ENCODE measurements at places on chromosomes 7 and 10. TPM values are rescaled to one million over a fixed set of nuclear protein-coding genes. Genes with fewer than 3 reads are reported as not detected.

The TRIL gene
- 2.9 TPM for total RNA-seq

The OIT3 gene
- total RNA-seq = 0.49 TPM

The MARCHF5 gene
- 25.1 TPM for total RNA-seq

The SPDYE6 gene
- total RNA-seq = not detected

The RPEL1 gene
- not detected for total RNA-seq

The AMPH gene
- 2.1 TPM for total RNA-seq

The DPCD gene
- 25.5 TPM for total RNA-seq

The CALHM1 gene
- total RNA-seq = not detected

The UTF1 gene
- total RNA-seq = not detected

The CHST3 gene
- 10.7 TPM for total RNA-seq

The AKR1E2 gene
- total RNA-seq = 7.5 TPM

DNA sequence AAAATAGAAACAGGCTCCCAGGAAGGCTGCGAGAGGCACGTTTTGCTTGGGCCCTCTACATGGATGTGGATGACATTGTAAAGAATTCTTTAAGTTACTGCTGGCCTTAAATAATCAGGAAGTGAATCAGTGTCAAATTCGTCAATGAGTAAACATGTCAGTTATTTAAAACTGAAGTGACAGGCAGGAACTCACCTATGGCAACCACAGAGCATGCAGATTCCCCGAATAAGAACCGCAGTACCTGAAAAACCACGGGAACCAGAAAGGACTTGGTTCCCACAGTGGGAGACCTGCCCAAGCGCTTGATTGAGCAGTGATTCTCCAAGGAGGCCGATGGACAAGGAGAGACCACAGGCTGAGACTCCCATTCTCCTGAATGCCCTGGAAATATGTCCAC, 351.2 kb upstream of the AKR1E2 start:
- H3K4me3 ChIP-seq = no peak overlapping the region
- DNase-seq = no peak
- H3K36me3 ChIP-seq = no peaks in the 10 kb centered on the region
- H3K27me3 ChIP-seq = no peaks in the 10 kb centered on the region
- H3K4me1 ChIP-seq = no peaks in the 10 kb centered on the region

DNA sequence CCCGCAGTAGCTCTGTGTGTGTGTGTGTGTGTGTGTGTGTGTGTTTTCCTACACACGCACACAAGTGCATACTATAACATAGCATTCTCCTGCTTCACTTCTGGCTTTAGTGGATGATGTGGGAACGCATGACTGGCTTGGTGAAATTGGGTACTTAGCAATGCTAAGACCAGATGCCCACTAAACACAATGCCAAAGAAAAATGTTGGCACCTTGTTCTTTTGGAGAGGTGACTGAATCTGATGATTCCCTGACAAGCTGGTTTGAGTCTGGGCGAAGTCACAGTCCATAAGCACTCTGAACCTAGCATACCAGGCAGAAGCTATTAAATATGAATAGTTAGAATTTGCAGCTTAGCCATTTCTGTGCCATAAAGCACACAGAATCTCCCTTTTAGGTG, 68.0 kb upstream of the CDCA7L start:
- no peaks in the 10 kb centered on the region for H3K36me3 ChIP-seq
- H3K4me3 ChIP-seq = no peak overlapping the region
- no peak overlapping the region for H3K27ac ChIP-seq
- no peaks in the 10 kb centered on the region for H3K27me3 ChIP-seq
- DNase-seq = no peak

DNA sequence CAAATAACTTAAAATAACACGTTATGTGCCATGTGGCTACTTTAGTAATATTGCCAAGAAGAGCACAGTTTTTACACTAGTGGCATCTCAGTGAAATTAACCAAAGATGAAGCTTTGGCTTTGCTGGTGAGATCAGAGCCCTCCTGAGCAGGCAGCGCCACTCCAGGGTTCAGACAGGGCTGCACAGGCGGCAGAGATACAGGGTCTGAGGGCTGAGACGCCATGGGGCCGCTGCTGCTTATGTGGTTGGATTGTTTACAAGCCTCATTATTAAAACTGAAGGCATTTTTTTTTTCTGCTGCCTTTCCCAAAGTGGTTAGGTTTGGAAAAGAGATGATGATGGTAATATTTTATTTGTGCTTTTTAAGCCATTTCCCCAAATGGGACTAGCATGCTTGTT, 68.8 kb upstream of the DNAJB6 start:
- DNase-seq = no peak
- H3K4me1 ChIP-seq = no peaks in the 10 kb centered on the region
- no peaks in the 10 kb centered on the region for H3K27me3 ChIP-seq
- no peak overlapping the region for H3K27ac ChIP-seq

- peaks cover 6% of the 10 kb centered on the region for H3K4me1 ChIP-seq
- no peaks in the 10 kb centered on the region for H3K36me3 ChIP-seq
- H3K27ac ChIP-seq = peak overlapping the region; percentile 87
Observed at GRCh38 chr7:101882595-101883564, 65.5 kb downstream of the CUX1 start.

DNA sequence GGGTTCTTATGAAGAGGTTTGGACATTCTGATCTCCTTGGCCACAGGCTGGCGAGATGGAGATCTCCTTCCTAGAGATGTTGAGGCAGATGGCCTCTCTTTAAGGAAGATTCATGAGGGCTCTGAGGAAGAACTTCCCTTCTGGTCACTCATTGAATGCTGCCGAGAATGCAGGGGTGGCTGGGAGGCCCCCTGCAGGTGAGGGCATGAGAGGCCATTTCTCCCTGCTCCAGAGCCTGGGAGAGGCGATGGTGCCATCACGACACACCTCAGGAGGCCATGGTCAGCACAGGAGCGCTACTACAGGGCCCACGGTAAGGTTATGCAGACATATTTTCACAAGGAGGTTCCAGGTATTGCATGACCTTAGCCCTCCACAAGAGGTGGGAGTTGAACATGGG, 40.2 kb downstream of the CXCL12 start:
- no peak overlapping the region for H3K4me3 ChIP-seq
- no peaks in the 10 kb centered on the region for H3K36me3 ChIP-seq
- H3K4me1 ChIP-seq = no peaks in the 10 kb centered on the region
- no peak for DNase-seq
- no peak overlapping the region for H3K27ac ChIP-seq

DNA sequence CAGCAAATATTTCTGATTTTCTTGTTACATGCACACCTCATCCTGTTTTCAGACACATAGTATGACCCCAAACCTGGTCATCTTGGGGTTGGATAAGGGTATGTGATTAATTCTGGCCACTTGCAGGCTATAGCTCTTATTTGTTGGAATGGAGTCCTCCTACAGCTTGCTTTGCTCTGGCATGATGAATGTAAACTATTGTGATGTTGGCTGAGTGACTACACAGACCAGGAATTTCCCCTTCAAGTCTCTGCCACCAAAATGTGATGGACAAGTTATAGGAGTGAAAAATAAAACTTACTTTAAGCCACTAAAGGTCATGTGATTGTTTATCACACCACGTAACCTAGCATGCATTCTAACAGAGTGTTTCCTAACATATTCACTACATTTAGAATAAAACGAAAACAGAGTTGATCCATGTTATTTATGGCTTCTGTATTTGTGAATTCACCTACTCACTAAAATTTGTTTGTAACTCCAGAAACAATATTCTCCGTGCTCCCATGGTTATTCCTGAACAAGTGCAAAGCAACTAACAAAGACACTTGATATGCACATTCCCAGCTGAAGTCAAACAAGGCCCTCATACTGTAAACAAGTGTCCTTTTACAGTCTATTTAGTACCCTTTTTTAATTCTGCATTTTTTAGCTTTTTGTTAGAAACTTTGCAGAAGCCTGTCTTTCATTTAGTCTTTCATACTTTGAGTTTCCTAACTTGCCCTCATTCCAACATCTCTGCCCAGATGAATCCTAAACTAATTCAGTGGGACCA, 599.2 kb upstream of the PCDH15 start:
- no peaks in the 10 kb centered on the region for H3K4me1 ChIP-seq
- no peaks in the 10 kb centered on the region for H3K36me3 ChIP-seq
- H3K27me3 ChIP-seq = no peaks in the 10 kb centered on the region
- peak; percentile 8 for DNase-seq

- H3K4me1 ChIP-seq = no peaks in the 10 kb centered on the region
- no peak for DNase-seq
- H3K36me3 ChIP-seq = peaks cover 23% of the 10 kb centered on the region
- no peak overlapping the region for H3K4me3 ChIP-seq
- no peak overlapping the region for H3K27ac ChIP-seq
- no peaks in the 10 kb centered on the region for H3K27me3 ChIP-seq
Observed at GRCh38 chr10:110286841-110287240, 17.9 kb downstream of the SMNDC1 start.

Measured in lung (tissue), 17 donors.